Activated CD4-positive, alpha-beta T cell treated with anti-CD3 and anti-CD28 coated beads for 48 hours (primary cell): ENCODE measurements at places on chromosomes 5 and 9.

- DNase-seq: no peak
Observed at GRCh38 chr5:179762781-179763176, 30.2 kb downstream of the MAML1 start.

DNA sequence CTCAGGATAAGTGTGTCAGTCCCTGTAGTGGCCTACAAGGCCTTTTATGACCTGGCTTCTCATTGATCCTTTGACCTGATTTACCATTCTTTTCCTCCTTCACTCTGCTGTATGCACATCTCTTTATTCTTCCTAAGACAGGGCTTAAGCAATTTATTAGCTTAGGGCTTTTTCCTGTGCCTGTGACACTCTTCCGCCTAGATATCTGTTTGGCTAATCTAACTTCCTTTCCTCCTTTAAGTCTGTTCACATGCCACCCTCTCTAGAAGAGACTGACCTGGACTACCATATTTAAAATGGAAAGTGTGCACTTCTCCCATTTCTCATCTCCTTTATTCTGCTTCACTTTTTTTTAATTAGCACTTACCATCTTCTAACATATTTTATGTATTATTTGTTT, 29.1 kb downstream of the FOCAD start:
- no peak for DNase-seq

DNA sequence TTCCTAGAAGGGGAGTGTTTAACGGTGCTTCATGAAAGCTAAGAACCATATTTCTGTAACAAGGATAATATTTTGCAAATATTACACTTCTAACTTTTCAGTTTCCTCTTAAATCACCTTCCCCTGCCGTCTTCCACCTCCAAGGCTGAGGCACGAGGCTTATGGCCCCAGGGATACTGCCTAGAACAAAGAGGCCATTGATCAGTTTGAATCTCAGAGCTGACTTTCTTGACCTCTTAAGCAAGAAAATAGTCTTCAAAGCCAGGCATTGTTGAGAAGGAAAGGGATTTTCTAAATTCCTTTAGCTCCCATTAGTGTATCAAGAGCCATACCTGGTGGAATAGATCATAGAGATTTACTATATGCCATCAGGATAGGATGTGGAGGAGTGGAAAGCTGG, 566.2 kb downstream of the BNC2 start:
- no peak for DNase-seq

- no peak for DNase-seq
Observed at GRCh38 chr5:158998793-158999325, 100.9 kb downstream of the EBF1 start.
